GOT3 (cell line): ENCODE measurements at places on chromosomes 3 and 15.

DNA sequence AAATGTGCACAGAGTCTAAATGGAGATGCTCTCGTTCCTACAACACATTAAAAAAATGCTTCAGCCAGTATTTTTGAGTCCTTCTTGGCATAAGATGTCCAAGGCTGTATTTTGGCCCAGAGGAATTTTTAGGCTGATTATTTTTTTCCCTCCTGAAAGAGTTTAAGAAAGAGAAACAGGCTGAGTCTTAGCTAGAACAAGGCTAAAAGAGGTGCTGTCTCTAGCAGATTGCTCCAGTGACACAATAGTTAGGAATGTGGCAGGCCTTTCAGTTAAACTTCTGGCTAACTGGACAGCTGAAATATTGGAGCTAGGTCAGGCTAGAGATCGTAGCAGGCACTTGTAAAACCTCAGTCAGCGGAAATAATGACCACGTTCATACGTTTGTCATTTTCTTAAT is 271.4 kb upstream of the RARB start:
- no peak for DNase-seq

GRCh38 chr3:37456270-37456708 is 281.9 kb upstream of the LRRFIP2 start:
- DNase-seq: no peak

- no peak for DNase-seq
Observed at GRCh38 chr3:104604326-104605010, 762.2 kb upstream of the ALCAM start.

DNA sequence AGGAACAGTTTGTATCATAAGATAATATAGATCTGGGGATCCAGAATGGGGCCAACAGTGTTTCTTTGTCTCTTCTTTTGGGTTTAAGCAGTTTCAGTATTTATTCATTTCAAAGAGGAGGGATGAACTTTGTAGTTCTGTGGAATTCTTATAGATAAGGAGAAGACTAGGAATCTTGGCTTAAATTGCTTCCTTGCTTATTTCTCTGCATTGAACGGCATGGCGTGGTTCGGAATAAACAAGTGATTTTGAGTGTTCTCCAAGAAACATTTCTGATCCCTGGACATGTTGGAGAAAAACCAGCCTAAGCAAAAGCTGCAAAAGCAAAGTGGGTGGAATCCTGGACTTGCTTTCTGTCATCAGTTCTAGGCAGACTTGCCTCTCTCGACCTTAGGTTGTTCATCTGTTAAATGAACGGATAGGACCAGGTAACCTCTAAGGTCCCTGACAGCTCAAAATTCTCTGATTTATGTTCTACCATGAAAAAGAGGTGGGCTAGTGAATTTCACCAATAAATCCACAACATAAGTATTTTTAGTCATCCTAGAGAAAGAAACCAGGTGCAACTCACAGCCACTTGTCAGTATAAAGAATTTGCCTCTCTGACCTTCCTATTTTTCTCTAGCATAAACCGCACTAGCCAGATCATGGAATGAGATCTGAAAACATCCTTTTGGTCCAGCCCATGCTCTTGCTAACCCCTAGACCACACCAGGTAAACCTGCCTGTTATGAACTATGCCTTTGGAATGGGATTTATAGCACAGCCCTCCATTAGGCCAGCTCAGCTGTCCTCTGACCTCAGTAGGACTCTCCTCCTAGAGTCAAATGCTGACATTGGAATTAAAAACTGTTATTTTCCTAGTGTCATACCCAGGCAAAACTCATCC is 78.8 kb downstream of the CLDN11 start:
- DNase-seq: no peak

GRCh38 chr15:73873889-73874511 is 636 bp downstream of the TBC1D21 start:
- no peak for DNase-seq

GRCh38 chr3:25433868-25434267 is 5.8 kb downstream of the RARB start:
- DNase-seq: no peak

DNA sequence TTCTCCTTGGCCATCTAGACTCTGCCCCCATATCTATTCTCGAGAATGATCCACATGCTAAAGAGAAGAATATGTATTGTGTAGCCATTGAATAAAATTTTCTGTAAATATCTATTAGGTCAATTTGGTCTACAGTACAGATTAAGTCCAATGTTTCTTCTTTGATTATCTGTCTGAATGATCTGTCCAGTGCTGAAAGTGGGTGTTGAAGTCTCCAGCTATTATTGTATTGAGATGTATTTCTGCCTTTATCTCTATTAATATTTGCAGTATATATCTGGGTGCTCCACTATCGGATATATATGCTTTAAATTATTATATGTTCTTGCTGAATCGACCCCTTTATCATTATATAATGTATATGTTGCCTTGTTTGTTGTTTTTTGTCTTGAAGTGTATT is 384.9 kb upstream of the ROBO1 start:
- no peak for DNase-seq

DNA sequence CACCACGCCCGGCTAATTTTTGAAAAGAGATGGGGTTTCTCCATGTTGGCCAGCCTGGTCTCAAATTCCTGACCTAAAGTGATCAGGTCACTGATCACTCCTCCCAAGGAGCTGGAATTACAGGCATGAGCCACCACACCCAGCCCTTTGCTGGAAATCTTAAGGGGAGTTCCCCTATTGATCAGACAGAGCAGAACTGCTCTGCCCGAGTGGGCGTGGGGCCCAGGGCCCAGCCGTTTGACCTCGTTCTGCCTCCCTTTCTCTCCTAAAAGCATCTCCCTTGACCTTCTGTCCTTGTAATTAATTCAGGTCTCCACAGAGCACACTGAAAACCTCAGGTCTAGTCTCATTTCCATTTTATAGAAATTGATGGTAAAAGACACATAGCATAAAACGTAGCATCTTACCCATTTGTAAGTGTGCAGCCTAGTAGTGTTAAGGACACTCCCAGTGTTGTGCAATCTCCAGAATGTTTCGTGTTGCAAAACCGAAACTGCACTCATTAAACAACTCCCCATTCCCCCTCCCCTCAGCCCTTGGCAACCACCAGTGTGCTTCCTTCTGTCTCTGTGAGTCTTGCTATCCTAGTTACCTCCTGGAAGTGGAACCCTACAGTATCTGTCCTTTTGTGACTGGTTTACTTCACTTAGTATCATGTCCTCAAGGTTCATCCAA is 89.3 kb downstream of the SLCO3A1 start:
- DNase-seq: no peak

GRCh38 chr3:97347780-97348179 is 416.8 kb upstream of the ARL6 start:
- no peak for DNase-seq

GRCh38 chr15:81259760-81260298 is 63.1 kb downstream of the IL16 start:
- DNase-seq: no peak

DNA sequence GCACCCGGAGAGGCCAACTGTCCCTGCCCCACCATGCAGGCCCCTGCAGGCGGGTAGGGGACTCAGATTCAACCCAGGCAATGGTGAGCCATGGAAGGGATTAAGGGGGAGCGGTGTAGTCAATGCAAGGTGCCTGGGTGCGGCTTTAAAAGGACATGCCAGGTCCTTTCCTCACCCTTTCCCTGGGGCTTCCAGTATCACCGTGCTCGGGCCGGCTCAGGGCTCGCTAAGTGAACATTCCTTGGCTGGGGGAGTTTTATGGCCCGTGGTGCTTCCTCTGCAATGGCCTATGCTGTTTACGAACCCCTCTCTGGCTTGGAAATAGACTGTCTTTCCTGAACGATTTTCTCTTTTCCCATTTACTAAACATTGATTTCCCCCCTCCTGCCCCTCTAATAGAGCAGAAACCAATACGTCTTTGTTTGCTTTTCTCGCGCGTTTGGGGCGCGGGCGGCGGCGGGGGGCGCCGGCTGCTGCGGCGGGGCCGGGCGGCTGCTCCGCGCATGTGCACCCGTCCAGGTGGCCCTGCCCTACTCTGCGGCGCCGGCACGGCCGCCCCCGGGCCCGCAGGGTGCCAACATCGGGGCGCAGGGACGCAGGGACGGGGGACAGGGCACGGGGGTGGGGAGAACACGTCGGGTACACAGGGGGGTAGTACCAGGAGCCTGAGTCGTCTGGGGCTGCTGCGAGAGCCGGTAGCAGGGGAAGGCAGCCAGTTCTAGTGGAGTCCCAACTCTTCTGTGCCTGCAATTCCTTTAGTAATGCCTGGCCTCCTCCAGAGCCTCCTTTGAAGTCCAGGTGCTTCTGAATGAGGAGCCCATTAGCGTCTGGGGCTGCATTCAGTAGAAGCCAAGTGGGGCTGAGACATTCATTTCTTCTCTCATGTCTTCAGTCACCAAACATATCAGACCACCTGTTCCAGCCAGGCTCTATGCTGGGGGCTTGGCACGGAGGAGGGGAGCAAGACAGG is 26.9 kb upstream of the CACNA2D2 start:
- no peak for DNase-seq

- no peak for DNase-seq
Observed at GRCh38 chr3:121748680-121749275, 763 bp downstream of the GOLGB1 start.

- no peak for DNase-seq
Observed at GRCh38 chr15:73900095-73900712, 26.1 kb upstream of the LOXL1 start.

- no peak for DNase-seq
Observed at GRCh38 chr15:79410237-79410636, 21.9 kb upstream of the MINAR1 start.

GRCh38 chr3:176916777-176917176 is 280.5 kb downstream of the TBL1XR1 start:
- no peak for DNase-seq

DNA sequence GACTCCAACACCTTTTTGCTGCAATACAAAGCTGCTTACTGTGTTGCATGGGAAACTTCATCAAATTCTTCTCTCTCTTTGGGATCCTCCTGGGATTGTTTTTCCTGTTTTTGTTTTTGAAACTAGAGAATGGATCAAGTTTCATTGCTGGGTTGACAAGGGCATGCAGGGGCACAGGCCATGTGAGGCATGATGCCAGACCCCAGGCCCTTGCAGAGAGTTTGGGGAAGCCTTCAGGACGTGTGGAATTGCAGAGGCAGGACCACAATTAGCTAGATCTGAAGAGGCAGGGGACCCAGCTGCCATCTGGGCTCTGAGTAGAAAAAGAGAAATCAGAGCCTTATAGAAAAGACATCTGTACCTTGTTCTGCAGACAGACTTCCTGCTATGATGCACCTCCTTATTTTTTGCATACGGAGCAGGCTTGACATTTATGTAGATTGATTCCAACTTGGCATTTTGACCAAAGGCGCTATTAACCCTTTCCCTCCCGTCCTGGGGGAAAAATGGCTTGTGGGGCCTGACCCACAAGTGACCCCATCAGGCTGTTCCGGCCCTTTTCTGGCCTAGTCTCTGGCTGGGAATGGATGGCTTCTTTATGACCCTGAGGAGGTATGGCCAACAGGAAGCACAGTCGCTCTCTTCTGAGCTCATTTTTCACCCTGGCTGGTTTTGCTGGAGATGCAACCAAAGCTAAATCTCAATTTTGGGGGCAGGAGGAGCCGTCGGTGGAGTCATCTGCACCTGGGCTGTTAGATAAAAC is 44.3 kb upstream of the CHRNB4 start:
- no peak for DNase-seq

DNA sequence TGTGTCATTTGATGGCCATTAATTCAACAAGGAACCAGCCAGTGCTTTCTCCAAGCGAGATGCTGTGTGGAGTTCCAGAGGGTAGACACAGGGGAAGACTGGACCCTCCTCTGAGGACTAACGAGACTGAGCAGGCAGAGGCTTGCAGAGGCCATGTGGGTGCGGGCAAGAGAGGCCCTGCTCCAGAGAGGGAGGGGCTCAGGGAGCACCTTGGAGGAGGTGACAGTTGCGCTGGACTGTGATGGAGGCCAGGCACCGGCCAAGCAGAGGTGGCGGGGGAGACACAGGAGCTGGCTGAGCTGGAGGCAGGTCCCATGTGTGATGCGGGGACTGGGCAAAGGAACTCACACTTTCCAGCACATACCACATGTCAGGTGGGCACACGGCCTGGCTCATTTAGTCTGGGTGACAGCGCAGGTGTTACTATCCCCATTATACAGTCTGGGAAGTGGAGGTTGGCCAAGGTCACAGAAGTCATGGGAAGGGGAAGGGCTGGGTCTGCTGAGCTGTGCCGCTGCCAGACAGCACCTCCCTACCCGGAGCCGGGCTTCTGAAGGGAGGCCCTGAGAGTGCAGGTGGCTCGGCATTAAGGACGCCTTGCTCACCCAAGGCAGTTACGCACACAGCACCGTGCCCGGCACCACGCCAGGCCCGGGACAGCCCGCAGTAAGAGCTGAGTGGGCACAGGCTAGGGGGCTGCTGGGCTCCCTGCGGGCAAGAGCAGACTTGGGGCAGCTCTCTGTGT is 3.7 kb downstream of the MELTF start:
- no peak for DNase-seq

- DNase-seq: no peak
Observed at GRCh38 chr3:17985658-17986347, 243.4 kb upstream of the TBC1D5 start.

- no peak for DNase-seq
Observed at GRCh38 chr3:12886736-12887135, 45.4 kb upstream of the RPL32 start.

GRCh38 chr15:50055332-50055731 is 63.7 kb downstream of the ATP8B4 start:
- DNase-seq: peak; percentile 41

- DNase-seq: no peak
Observed at GRCh38 chr3:4528819-4529600, 35.9 kb downstream of the ITPR1 start.

GRCh38 chr3:198022604-198023003 is 62.6 kb downstream of the LMLN start:
- DNase-seq: no peak

DNA sequence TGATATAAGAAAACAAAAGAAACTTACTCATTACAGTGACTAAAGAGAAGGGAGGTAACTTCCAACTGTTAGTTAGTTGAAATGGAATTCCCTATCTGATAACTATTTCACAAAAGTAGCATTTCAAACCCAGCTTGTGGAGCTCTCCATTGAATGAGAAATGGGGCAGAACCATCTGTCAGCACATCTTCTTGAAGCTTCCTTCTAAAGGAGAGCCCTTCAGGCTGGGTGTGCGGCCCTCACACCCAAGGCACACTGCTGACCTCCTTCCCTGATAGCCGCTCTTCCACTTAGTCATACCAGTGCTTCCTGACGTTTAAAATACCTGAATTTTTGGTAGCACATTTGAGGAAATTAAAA is 28.1 kb upstream of the VEPH1 start:
- DNase-seq: no peak

DNA sequence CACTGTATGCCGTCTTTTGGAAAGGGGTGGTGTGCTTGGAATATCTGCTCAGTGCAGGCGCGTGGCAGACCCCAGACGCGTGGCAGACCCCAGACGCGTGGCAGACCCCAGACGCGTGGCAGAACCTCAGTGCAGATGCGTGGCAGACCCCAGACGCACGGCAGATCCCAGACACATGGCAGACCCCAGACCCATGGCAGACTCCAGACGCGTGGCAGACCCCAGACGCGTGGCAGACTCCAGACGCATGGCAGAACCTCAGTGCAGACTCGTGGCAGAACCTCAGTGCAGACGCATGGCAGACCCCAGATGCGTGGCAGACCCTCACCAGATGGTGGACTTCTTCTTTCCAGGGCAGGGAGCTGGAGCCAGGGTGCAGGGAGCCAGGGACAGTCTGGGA is 637 bp upstream of the MUC4 start:
- DNase-seq: no peak
